ENCODE measurements at places on chromosomes 16 and 17.
A peak's percentile ranks its signal among the peaks of the same experiment; 100 is the strongest.

- no peak for DNase-seq
These were observed 19.6 kb upstream of the PMFBP1 start for GRCh38 chr16:72191551-72191950.

- DNase-seq: no peak
These were observed 10.3 kb upstream of the HAS3 start for GRCh38 chr16:69095193-69095592.

GRCh38 chr16:86771506-86772460, 193.4 kb downstream of the FOXL1 start:
- no peak for DNase-seq

DNA sequence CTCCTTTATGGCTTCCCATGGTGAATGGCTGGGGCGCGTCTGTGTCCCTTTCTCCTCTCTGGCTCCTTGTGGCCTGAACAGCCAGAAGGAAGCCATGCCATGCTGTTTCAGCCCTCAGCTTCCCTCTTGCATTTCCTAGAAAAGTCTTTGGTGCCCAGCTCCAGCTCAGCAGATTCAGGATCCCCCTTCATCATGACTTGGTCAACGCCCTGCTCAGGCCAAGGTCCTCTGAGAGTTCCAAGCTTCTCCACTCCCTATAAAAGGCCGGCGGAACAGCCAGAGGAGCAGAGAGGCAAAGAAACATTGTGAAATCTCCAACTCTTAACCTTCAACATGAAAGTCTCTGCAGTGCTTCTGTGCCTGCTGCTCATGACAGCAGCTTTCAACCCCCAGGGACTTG, at the start of gene CCL13:
CCL13 (plus strand) TSS at position 287 of the 400 bp plus-strand sequence; CDS start at position 334, 47 bp downstream.
- no peak for DNase-seq

- DNase-seq: no peak
These were observed 6.7 kb downstream of the USP7 start for GRCh38 chr16:8957063-8957397.

GRCh38 chr16:23334950-23335349, 32.8 kb downstream of the SCNN1B start:
- DNase-seq: no peak

- no peak for DNase-seq
These were observed 562.8 kb upstream of the ZFHX3 start for GRCh38 chr16:73610605-73611156.

- DNase-seq: no peak
These were observed 63.1 kb downstream of the USP22 start for GRCh38 chr17:20979792-20980083.

GRCh38 chr16:55562936-55563335, 3.5 kb upstream of the CAPNS2 start:
- DNase-seq: no peak

GRCh38 chr16:3640207-3640606, 14.3 kb upstream of the DNASE1 start:
- no peak for DNase-seq

DNA sequence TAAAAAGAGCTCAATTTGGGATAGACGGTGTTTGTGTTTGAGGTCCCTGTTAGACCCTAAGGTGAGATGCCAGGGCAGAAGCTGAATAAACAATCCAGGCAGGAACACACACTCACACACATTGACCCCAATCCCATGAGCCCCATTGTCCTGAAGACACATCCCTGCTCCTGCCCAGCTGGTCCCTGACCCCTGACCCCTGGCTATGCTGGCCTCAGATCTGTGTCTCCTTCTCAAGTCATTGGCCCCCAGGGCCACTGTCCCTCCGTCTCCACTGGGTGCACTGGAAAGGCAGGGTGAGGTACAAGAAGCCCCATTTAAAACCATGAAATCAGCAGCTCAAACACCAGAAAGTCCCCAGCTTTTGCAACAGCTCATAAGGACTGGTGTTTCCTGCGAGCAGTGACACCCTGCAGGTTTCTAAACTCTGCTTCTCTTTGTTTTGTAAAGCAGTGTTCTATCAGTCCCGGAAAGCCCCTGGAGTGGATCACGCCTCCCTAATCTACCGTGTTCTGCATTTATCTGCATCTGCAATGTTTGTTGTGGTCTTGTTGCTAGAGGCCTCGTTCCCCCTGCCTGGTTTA, 18.0 kb upstream of the ASGR2 start:
- DNase-seq: no peak

DNA sequence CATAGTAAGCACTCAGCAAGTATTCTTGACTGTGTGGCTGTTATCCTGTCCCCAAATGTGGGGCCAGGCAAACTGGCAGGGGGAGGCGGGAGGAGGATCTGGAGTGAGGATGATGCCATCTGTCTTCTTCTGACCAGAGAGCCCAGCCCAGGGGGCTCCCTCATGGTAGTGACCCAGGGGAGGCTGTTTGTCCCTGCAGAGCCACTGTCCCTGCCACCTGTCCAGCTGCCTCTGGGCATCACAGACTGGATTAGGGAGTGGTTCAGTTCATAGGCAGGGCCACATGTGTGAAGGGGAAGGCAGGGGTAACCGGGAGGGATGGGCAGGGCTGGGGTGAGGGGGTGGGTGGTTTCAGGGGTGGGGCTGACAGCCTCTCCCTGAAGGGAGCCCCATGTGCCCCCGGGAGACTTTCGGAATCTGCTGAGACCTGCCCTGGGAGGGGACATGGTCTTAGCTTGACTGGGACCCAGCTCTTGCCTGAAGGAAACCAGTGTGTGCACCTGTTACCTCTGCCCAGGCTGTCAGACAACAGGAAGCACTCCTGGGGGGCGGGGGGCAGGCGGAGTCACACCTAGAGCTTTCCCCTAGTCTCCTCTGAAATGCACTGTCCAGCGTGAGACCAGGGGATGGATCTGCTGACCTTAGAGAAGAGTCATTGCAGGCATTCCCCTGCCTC, 15.2 kb downstream of the ARHGAP23 start:
- no peak for DNase-seq

DNA sequence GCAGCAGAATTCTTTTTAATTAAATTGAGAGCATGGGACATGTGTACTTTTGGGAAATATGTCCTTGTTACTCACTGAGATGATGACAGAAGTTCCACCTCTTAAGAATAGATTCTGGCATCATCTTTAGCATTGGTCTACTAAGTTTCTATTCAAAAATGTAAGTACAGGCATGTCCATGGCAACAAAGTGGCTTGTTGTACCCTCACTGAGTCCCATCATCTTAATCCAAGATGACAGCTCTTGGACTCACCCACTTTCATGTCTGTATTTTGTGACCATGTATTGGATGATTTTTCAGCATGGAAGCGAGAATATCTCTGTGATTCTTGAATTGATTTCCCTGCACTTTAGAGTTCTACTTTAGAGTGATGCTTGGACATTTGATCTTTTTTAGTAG, 33.1 kb upstream of the NAGLU start:
- DNase-seq: no peak

- no peak for DNase-seq
These were observed 37.6 kb upstream of the CNEP1R1 start for GRCh38 chr16:49987381-49987780.

DNA sequence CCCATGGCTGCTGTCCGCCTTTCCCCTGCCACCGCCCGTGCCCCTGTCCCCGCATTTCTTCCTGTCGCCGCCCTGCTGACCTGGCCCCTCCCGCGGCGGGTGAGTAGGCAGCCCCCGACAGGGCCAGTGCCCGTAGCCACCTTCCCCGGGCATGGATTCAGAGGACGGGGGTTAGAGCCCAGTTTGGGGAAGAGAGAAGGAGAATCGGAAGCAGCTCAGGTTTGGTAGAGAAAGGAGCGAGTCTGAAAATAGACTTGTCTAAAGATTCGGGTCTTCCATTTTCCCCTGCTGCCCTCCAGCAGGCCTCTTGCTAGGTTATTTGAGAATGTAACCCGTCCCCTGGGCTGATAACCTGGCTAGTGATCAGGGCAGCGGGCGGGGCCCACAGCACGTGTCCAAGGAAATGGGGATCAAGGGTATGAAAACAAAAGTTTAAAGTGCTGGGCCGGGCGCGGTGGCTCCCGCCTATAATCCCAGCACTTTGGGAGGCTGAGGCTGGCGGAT, 7.9 kb upstream of the CLDN9 start:
- no peak for DNase-seq

- no peak for DNase-seq
These were observed 678 bp upstream of the AKAP10 start for GRCh38 chr17:19978209-19978802.

DNA sequence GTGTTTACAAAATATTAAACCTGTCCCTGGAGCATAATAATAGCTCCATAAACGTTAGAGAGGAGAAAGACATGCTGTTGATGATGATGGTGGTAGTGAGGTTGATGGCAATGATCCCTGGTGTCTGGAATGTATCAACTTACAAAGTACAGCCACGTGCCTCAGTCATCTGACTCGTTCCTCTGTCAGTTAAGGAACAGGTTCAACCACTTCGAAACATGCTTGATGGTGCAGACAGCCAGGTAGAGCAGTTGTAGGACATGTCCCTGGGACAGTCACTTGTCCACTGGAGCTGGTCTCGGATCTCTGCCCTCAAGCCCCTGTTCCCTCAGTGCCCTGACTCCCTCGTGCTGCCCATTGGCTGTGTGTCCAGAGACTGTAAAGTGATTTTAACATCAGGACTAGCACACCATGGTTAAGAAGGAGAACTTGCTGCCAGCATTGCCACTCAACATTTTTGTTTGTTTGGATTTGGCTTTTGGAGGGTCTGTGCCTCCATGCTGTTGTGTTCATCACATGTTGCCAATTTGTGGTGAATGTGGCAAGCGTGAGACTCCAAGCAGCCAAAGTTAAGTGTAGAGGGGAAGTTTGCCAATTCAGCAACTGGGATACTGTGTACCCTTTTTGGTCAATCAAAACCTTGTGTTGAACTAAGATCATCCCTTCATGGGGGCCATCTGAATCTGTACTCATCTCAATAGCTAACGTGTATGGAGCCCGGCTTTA, 16.3 kb upstream of the SALL1 start:
- no peak for DNase-seq

DNA sequence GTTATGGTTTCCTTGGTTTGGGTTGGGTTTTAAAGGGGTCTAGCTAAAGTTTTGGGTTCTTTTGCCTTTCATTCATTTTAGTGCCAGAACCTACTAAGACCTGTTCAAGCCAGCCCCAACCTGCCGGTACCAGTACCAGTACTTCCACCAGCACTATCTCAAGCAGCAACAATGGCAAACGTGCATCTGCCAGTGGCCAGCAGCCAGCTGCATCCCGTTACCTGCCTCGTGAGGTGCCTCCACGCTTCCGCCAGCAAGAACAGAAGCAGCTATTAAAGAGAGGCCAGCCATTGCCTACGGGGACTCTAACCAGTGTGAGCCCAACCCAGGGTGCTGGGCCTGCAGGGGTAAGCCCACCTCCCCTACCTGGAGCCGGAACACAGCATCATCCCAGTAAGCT, 72.9 kb downstream of the TNRC6C start:
- no peak for DNase-seq

GRCh38 chr16:728131-728889, 1.4 kb downstream of the HAGHL start:
- DNase-seq: no peak

GRCh38 chr16:16143038-16143763, 80.1 kb downstream of the ABCC6 start:
- no peak for DNase-seq

GRCh38 chr16:71843572-71843971, 2.2 kb upstream of the ATXN1L start:
- no peak for DNase-seq

DNA sequence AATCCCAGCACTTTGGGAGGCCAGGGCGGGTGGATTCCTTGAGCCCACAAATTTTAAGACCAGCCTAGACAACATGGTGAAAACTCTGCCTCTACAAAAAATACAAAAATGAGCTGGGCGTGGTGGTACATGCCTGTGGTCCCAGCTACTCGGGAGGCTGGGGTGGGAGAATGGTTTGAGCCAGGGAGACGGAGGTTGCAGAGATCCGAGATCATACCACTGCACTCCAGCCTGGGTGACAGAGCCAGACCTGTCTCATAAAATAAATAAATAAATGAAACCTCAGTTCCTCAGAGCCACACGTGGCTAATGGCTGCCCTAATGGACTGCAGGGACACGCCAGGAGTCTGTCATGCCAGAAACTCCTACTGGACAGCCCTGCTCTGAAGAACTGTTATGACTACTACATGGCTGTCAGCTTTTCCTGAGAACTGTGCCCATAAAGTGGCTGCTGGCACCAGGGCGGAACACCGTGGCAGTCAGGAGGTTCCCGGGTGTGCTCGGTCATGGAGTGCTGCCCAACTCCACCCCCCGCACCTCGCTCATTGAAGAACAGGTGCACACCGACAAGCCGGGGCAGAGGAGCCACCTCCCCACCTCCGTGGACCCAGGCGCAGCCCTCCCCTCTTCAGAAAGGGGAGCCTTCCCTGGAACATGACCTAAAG, 4.3 kb downstream of the TMEM11 start:
- DNase-seq: no peak

DNA sequence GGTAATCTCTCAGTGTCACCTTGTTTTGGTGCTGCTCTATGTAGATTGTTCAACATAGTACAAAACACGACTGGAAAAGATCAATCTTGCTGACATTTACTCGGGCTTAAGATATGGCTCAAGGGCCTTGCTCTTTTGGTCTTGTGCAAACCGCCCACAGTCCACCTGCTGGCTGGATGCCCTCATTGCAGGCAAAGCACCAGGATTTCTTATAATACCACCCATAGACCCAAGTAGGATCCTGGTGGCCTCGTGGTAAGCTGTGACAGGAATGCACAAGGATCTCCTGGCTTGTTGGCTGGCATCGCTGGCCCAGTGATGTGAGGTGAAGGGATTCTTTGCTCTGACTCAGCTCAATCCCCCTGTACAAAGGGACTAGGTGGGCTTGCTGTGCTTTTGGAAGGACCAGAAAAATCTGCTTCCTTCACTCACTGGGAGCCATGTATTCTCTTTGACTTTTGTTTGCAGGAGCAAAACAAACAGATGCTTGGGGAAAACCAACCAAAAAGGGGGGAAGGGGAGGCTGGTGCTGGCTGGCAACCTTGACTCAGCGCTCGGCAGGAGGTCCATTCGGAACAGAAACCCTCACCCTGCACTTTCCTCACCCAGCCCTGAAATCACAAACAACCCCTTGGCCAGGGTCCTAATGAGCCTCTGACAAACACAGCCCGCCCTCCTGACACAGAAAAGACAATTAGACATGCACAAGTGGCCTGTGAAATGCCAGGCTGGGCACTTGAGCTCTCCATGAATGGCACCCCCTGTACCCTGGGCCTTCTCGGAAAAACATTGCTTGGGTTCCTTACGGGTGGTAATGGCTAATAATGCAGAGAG, 36.6 kb upstream of the MED9 start:
- DNase-seq: no peak

GRCh38 chr17:41965694-41966462, 717 bp upstream of the CNP start:
- DNase-seq: peak; percentile 57

GRCh38 chr16:3542601-3543373, 34.4 kb downstream of the NLRC3 start:
- no peak for DNase-seq

GRCh38 chr17:58703916-58704286, 11.5 kb downstream of the RAD51C start:
- no peak for DNase-seq

- no peak for DNase-seq
These were observed 39.4 kb downstream of the HEATR6 start for GRCh38 chr17:60039114-60039846.

- DNase-seq: no peak
These were observed 610 bp upstream of the PEX12 start for GRCh38 chr17:35578929-35579432.
